Stimulated activated CD8-positive, alpha-beta memory T cell treated with anti-CD3 and anti-CD28 coated beads, Interleukin-4, amount 100 ng/mL, for 4 hours (primary cell): ENCODE measurements at places on chromosomes 13 and 19.

- DNase-seq: no peak
These were observed 7.1 kb upstream of the S1PR2 start for GRCh38 chr19:10238172-10238783.

DNA sequence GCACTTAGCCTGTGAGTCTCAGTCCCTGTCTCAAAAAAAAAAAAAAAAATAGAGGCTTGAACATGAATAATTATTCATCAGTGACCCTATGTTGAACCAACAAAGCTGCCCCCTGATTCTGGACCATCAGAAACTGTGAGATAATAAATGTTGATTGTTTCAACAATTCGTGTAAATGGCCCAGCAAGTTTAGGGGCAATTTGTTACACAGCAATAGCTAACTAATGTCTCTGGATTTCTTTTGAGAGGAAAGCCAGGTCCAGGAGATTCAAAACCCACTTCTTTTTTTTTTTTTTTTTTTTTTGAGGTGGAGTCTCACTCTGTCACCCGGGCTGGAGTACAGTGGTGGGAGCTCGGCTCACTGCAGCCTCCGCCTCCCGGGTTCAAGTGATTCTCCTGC, 12.5 kb upstream of the TLE6 start:
- DNase-seq: no peak

- no peak for DNase-seq
These were observed 50.8 kb upstream of the XPO4 start for GRCh38 chr13:20953245-20953931.

DNA sequence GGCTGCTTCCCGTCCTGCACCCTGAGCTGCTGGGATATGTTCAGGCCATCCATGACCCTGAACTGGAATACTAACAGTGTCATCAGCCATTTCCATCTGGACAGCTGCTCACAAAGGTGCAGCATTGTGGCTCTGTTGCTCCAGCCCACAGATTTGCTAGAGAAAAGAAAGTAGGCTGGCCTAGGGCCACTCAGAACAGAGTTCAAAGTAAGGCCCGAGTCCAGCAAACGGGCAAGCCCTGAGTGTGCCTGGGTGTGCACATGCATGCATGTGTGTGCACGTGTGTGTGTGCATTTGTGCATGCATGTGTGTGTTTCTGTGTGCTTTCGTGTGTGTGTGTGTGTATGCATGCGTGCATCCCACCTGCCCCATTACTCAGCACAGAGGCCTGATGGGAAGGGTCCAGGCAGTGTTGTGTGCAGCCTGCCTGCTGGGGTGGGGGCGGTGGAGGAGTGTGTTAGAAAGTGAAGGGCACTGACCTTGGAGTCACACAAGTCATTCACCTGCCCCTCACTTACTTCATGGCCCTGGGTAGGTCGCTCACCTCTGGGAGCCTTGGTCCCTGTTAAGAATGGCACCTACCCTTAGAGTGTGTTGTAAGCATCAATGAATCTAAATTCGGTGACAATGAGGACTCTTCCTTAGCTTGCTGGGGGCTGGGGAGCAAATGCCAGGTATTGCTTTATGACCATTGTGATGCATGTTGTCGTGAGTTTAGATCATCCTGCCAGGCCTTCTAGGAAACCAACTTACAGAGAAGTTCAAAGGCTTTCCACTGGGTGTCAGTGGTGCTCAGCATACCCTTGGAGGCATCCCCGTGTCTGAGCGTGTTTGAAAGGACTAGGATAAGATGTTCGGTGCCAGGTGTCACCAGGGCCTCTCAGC, 53.2 kb downstream of the GPR12 start:
- DNase-seq: no peak

DNA sequence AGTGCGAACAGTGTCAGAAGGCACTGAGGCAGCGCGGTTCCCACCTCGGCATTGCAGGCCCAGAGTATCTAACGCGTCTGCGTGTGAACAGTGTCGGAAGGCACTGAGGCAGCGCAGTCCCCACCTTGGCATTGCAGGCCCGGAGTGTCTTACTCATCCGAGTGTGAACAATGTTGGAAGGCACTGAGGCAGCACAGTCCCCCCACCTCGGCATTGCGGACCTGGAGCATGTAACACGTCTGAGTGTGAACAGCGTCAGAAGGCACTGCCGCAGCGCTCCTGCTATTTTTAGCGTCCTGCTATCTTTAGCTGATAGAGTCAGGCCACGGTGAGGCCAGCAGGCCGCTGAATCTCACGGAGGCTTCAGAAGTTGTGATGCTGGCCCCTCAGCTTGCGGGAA, 39.6 kb downstream of the ATP11A start:
- DNase-seq: no peak

- no peak for DNase-seq
These were observed 16.5 kb upstream of the GGACT start for GRCh38 chr13:100604918-100605710.

DNA sequence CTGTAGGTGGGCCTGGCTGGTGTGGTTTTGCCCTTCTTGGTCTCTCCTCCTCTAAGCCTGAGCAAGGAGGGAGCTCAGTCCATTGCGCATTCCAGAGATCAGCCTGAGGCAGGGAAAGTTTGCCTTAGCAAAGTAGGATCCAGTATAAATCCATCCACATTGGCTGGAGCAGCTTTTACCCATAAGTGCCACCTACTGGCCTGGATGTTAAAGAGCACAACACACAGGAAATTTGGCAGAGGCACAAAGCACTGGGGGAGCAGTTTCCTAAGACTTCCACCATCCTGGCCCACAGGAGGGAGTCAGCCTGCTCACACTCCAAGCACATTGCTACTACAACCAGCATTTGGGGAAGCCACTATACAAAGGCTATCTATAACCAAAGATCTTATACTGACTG, 1124.2 kb downstream of the SLITRK1 start:
- DNase-seq: no peak

GRCh38 chr13:62321895-62322294, 906.2 kb upstream of the PCDH20 start:
- DNase-seq: no peak

GRCh38 chr19:35963514-35963913, 27.3 kb downstream of the LRFN3 start:
- no peak for DNase-seq

DNA sequence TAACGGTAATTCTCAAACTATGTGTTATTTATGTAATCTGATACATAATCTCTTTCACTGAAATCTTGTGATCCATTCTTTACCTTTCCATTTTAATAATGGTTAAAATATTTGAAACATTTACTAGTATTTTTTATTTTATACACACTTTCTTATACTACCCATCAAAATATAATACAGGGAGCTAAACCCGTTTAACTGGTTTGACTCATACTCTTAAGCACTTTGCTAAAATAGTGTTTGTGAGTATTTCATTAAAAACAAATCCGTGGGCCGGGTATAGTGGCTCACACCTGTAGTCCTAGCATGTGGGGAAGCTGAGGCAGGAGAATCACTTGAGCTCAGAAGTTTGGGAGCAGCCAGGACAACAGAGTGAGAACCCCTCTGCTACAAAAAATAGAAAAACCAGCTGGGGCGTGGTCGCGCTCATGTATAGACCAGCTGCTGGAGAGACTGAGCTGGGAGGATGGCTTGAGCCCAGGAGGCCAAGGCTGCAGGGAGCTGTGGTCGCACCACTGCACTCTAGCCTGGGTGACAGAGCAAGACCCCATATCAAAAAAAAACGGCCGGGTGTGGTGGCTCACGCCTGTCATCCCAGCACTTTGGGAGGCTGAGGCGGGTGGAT, 43.8 kb upstream of the DCUN1D2 start:
- no peak for DNase-seq

GRCh38 chr13:103358255-103358932, 292.2 kb upstream of the SLC10A2 start:
- DNase-seq: no peak
